ENCODE measurements at places on chromosomes 7 and 10. TPM values are rescaled to one million over a fixed set of nuclear protein-coding genes. Genes with fewer than 3 reads are reported as not detected.

GRCh38 chr10:49509771-49510303 is 29.1 kb downstream of the ERCC6 start:
- peaks cover 8% of the 10 kb centered on the region for H3K4me1 ChIP-seq
- peaks cover 61% of the 10 kb centered on the region for H3K36me3 ChIP-seq
- no peak overlapping the region for H3K27ac ChIP-seq
- H3K27me3 ChIP-seq = no peaks in the 10 kb centered on the region
- no peak overlapping the region for H3K4me3 ChIP-seq

- H3K36me3 ChIP-seq = no peaks in the 10 kb centered on the region
- peak; percentile 29 for DNase-seq
- no peak overlapping the region for H3K27ac ChIP-seq
- peak overlapping the region; percentile 80 for H3K4me3 ChIP-seq
- 0 out of 2 replicates have a peak, but pooled peaks cover 4% of the 10 kb centered on the region for H3K4me1 ChIP-seq
These were observed 1.3 kb downstream of the THSD7A start for GRCh38 chr7:11830582-11831155.

- H3K36me3 ChIP-seq = no peaks in the 10 kb centered on the region
- peaks cover 4% of the 10 kb centered on the region for H3K27me3 ChIP-seq
- H3K27ac ChIP-seq = no peak overlapping the region
- DNase-seq = peak; percentile 80
- no peak overlapping the region for H3K4me3 ChIP-seq
These were observed 404.2 kb downstream of the THSD7A start for GRCh38 chr7:11427686-11428273.

ZNF679 gene
- not detected for total RNA-seq

DNA sequence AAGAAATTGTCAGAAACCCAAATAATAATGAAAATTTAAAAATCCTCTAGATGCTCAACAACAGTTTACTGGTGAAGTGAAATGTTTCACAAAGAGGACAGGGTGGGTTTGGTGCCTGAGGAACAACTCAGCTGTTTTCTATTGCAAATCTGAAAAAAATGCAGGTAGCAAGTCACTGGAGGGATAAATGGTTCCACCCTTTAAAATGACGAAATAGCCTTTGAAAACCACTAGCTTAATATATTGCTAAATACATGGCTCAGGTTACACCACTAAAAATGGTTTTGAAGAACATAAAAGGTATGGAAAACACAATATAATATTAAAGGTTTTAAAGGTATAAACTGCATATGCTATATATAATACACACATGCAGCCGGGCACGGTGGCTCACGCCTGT is 69.5 kb downstream of the LMBR1 start:
- H3K4me1 ChIP-seq = no peaks in the 10 kb centered on the region
- H3K27ac ChIP-seq = no peak overlapping the region
- H3K36me3 ChIP-seq = no peaks in the 10 kb centered on the region

DNA sequence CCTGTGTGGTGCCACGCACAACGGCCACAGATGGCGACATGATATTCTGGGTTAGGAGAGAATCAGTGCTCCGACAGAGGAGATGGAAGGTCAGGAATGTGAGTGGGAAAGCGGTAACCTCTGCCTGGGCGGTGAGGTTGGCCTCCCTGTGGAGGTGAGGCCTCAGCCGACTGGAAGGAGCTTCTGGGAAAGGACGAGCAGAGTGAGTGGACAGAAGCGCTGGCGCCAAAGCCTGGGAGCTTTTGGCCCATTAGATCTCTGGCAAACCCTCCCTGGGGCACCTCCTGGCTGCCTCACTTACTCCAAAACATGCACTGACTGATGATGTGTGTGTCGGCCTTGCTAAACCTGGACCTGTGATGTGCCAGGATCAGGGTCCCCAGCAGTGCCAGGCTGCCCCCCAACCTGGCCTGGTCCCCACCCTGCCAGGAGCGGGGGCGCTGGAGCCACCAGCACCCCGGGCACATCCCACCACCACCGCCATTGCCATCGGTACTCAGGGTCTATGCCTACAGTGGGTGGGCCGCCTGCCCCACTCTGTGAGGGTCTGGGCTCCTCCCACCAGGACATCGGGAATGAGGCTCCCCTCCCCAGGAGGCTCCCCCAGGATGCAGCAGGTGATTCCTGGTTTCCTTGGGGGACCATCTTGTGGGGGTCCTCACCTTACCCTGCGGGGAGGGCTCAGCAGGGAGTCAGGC is 51.0 kb downstream of the RASGEF1A start:
- H3K4me1 ChIP-seq = peaks cover 10% of the 10 kb centered on the region
- no peak overlapping the region for H3K4me3 ChIP-seq
- no peaks in the 10 kb centered on the region for H3K36me3 ChIP-seq
- no peak for DNase-seq
- H3K27ac ChIP-seq = no peak overlapping the region
- no peaks in the 10 kb centered on the region for H3K27me3 ChIP-seq

GRCh38 chr10:78852466-78853240 is 216.1 kb upstream of the ZMIZ1 start:
- H3K4me3 ChIP-seq = no peak overlapping the region
- DNase-seq = peak; percentile 29
- peaks cover 8% of the 10 kb centered on the region for H3K4me1 ChIP-seq
- 0 out of 2 replicates have a peak, but pooled peaks cover 1% of the 10 kb centered on the region for H3K27me3 ChIP-seq
- no peaks in the 10 kb centered on the region for H3K36me3 ChIP-seq
- no peak overlapping the region for H3K27ac ChIP-seq

GRCh38 chr10:103555712-103556111 is 62.2 kb downstream of the NEURL1 start:
- peaks cover 24% of the 10 kb centered on the region for H3K27me3 ChIP-seq
- DNase-seq = no peak
- H3K4me3 ChIP-seq = peak overlapping the region; percentile 49
- no peak overlapping the region for H3K27ac ChIP-seq

- peak; percentile 5 for DNase-seq
- no peak overlapping the region for H3K27ac ChIP-seq
- no peaks in the 10 kb centered on the region for H3K4me1 ChIP-seq
- H3K36me3 ChIP-seq = no peaks in the 10 kb centered on the region
- H3K27me3 ChIP-seq = no peaks in the 10 kb centered on the region
These were observed 77.6 kb upstream of the SFMBT2 start for GRCh38 chr10:7488418-7488829.

GRCh38 chr7:158422196-158422886 is 165.3 kb downstream of the PTPRN2 start:
- no peak for DNase-seq
- no peaks in the 10 kb centered on the region for H3K27me3 ChIP-seq
- H3K27ac ChIP-seq = no peak overlapping the region
- no peaks in the 10 kb centered on the region for H3K4me1 ChIP-seq

DNA sequence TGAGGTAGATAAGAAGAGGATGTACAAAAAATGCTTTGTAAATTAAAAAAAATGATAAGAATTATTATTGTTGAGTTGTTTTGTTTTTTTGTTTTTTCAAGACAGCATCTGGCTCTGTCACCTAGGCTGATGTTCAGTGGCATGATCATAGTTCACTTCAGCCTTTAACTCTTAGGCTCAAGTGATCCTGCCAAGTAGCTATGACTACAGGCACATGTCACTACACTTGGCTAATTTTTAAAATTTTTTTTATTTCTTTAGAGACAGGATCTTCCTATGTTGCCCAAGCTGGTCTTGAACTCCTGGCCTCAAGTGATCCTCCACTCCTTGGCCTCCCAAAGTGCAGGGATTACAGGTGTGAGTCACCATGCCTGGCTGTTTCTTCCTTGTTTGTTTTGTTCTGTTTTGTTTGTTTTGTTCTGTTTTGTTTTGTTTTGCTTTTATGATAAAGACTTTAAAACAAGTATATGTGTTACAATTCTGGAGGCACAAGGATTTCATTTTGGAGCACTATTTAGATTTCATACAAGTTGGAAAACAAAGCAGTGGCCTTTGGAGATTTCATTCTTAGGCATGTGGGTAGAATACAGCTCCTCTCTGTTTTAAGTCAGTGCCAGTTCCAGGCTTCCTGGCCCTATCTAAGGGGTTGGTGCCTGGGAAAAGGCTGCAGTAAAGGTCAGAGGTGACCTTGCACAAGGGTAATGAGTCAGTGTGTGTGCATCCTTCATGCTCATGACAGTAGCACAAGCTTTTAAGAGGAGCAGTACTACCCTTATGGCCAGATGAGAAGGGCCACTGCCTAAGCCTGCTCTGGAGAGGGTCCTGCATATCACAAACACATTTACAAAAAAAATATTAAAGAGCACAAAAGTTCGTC is 17.9 kb downstream of the FGFBP3 start:
- H3K27me3 ChIP-seq = no peaks in the 10 kb centered on the region
- H3K4me1 ChIP-seq = 0 out of 2 replicates have a peak, but pooled peaks cover 8% of the 10 kb centered on the region
- no peak overlapping the region for H3K4me3 ChIP-seq
- H3K36me3 ChIP-seq = no peaks in the 10 kb centered on the region
- no peak overlapping the region for H3K27ac ChIP-seq

GRCh38 chr10:100359529-100360150 is 12.6 kb downstream of the SCD start:
- H3K4me3 ChIP-seq = no peak overlapping the region
- H3K27ac ChIP-seq = no peak overlapping the region
- H3K27me3 ChIP-seq = no peaks in the 10 kb centered on the region
- H3K36me3 ChIP-seq = peaks cover 3% of the 10 kb centered on the region

GRCh38 chr10:71395621-71396020 is 1.1 kb upstream of the CDH23 start:
- peaks cover 85% of the 10 kb centered on the region for H3K27me3 ChIP-seq
- H3K4me1 ChIP-seq = no peaks in the 10 kb centered on the region
- H3K36me3 ChIP-seq = no peaks in the 10 kb centered on the region
- H3K27ac ChIP-seq = no peak overlapping the region
- H3K4me3 ChIP-seq = no peak overlapping the region

GRCh38 chr7:155002411-155003091 is 373 bp downstream of the PAXIP1 start:
- DNase-seq = peak; percentile 64
- no peaks in the 10 kb centered on the region for H3K4me1 ChIP-seq
- no peaks in the 10 kb centered on the region for H3K27me3 ChIP-seq
- peak overlapping the region; percentile 78 for H3K4me3 ChIP-seq

- no peak overlapping the region for H3K27ac ChIP-seq
- no peaks in the 10 kb centered on the region for H3K27me3 ChIP-seq
- H3K4me1 ChIP-seq = no peaks in the 10 kb centered on the region
- no peak overlapping the region for H3K4me3 ChIP-seq
These were observed 65.8 kb upstream of the ZEB1 start for GRCh38 chr10:31253237-31253636.

DNA sequence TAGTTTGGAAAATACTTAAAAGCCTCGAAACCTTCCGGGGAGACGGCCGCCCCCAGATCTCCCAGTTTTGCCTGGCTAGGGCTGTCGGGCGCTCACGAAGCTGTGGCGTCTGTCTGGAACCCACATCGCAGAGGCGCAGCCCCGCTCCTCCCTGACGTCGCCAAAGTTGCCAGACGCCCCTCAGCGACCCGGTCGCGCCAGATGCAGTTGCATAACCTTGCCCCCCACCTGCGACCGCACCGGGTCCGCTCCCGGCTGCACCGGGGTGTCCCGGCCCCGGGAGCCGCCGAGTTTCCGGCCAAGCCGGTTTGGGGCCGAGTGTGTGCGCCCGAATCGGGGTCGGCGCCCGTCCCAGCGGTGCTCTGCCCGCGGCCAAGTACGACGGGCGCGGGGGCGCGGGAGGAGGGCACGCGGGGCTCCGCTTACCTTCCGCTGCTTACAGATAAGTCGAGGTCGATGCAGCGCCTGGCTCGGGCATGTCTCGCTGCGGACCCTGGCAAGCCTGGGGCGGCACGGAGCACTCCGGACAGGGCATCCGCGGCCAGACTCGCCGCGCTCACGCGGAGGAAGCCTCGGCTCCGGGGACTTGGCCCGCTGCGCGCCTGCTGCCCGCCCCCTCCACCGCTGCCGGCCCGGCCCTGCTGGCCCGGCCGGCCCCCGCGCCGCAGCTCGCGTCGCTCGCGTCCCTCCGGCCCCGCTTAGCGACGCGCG is 665 bp downstream of the INSYN2A start:
- H3K27me3 ChIP-seq = no peaks in the 10 kb centered on the region
- H3K4me3 ChIP-seq = peak overlapping the region; percentile 79
- no peak overlapping the region for H3K27ac ChIP-seq
- 0 out of 2 replicates have a peak, but pooled peaks cover 8% of the 10 kb centered on the region for H3K4me1 ChIP-seq
- peak; percentile 47 for DNase-seq
- no peaks in the 10 kb centered on the region for H3K36me3 ChIP-seq

CTTNBP2 gene
- not detected for total RNA-seq

TSPAN13 gene
- 4.2 TPM for total RNA-seq

GRCh38 chr7:108226816-108227299 is 96.7 kb upstream of the LAMB4 start:
- H3K27ac ChIP-seq = no peak overlapping the region
- H3K4me1 ChIP-seq = peaks cover 27% of the 10 kb centered on the region
- DNase-seq = no peak
- H3K4me3 ChIP-seq = no peak overlapping the region
- H3K27me3 ChIP-seq = no peaks in the 10 kb centered on the region

DNA sequence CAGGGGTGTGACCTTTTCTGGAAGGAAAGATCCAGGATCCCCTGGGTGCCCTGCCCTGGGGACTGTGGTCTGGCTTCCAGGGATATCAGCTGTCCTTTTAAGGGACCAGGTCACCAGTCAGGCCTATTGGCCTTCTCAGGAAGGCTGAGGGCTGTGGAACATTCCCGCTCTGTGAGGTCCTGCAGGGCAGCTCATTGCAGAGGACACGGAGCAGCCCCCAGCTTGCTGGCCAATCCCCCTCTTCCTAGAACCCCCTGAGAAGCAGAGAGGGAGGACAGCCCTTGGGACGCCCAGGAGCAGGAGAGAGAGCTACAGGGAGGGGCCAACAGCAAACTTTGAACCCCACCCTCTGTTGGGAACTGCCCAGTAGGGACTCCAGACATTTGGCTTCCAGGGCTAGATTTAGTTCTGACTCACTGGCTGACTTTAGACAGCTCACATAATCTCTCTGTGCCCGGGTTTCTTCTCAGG is 67.9 kb upstream of the COL13A1 start:
- no peaks in the 10 kb centered on the region for H3K27me3 ChIP-seq
- peak; percentile 86 for DNase-seq
- peaks cover 27% of the 10 kb centered on the region for H3K4me1 ChIP-seq
- H3K4me3 ChIP-seq = no peak overlapping the region
- peak overlapping the region; percentile 23 for H3K27ac ChIP-seq

- peaks cover 7% of the 10 kb centered on the region for H3K27me3 ChIP-seq
- H3K27ac ChIP-seq = 0 out of 2 replicates have a peak overlapping the region, but pooled peaks have one; percentile 17
- no peaks in the 10 kb centered on the region for H3K36me3 ChIP-seq
- peaks cover 9% of the 10 kb centered on the region for H3K4me1 ChIP-seq
- peak overlapping the region; percentile 33 for H3K4me3 ChIP-seq
- peak; percentile 81 for DNase-seq
These were observed 15.8 kb upstream of the BNIP3 start for GRCh38 chr10:131997366-131998049.

DNA sequence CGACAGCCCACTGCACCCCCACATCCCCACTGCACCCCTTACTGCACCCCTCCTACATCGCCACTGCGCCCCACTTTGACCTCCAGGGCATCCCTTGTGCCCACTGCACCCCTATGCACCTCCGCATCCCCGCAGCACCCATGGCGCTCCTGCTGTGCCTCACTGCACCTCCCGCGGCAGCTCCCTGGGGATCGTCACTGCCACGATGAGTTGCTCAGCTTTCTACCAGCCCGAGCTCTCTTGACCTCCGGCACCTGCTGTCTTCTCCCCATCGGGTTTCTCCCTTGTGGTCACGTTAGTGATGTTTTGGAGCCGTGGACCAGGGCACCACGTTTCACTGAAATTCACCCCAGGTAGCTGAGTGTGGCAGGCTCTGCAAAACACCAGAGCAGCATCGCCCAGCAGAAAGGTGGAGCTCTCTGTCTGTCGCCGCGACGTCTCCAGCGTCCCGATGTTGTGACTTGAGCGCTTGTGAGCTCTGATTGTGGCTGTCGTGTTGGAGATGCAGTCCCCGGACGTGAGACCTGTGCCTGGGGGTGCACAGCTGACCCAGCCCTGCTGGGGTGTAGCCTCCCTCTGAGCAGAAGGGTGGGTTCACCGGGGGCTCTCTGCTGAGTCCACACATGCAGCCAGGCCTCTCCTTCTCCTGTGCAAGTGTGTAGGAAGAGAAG is 147.7 kb downstream of the DNAJB6 start:
- no peaks in the 10 kb centered on the region for H3K27me3 ChIP-seq
- H3K36me3 ChIP-seq = no peaks in the 10 kb centered on the region
- no peak overlapping the region for H3K27ac ChIP-seq
- no peak overlapping the region for H3K4me3 ChIP-seq
- DNase-seq = no peak

Data from GM23248 (cell line).